ENCODE measurements at places on chromosomes 13 and 19.

GRCh38 chr19:18160971-18161635 lies 8.1 kb downstream of the PIK3R2 start:
- DNase-seq: no peak

DNA sequence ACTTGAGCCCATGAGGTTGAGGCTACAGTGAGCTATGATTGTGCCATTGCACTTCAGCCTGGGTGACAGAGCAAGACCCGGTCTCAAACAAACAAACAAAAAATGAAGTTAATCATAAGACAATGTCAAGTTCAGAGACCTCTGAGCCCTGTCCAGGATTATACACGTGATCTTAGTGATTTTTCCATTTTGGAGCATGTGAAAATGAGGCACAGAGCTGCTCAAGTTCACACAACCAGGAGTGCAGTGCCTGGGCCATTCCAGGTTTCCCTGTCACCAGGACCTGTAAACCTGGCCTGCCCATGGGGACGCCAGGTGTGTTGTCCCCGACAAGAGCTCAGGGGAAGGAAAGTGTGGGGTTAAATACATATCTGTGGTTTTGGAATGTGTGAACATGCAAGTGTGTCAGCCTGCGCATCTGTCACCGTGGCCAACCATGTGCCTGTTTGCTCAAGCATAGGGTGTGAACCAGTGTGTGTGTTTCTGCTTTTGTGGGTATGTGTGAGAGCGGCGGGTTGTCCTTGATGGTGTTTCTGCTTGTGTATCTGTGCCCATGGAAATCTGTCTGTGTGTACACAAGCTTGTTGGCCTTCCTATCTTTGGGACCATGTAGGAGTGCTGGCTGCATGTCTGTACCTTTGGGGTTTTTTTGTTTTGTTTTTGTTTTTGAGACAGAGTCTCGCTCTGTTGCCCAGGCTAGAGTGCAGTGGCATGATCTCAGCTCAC lies 1.5 kb upstream of the FXYD1 start:
- DNase-seq: no peak

- no peak for DNase-seq
Observed at GRCh38 chr19:6778386-6778785, 5.9 kb downstream of the VAV1 start.

- DNase-seq: no peak
Observed at GRCh38 chr13:37889102-37889501, 19.5 kb upstream of the TRPC4 start.

DNA sequence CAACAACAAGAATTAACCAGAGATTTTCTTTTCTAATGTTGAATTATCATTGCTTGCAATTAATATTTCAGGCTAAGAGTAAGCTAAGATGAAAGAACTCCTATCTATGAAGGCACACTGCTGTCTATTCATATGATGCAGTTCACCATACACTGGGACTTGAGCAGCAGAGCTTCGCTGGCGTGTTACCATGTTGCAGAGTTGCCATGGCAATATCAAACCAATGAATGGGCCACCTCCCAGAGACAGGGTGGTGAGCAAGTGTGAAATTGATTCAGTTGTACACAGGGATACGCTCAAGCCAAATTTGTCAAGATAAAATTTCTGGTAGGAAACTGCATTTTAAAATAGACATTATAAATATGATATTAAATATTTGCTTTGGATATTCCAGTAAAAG lies 69.3 kb upstream of the MYO16 start:
- DNase-seq: no peak

DNA sequence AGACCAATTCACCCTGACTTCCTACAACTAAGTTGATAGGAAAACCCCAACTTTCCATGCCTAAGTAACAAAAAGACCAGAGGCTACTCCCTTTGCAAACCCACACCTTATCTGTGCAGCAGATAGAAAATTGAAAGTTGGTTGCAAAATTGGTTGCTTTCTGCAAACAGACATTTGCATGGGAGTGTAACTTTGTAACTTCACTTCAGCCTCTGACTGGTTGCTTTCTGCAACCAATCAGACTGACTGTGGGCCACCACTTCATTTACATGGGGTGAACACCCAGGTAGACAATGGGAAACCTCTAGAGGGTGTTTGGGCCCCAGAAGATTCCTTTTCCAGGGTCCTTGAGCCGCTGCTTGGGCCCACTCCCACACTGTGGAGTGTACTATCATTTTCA lies 9.8 kb downstream of the TEX30 start:
- no peak for DNase-seq

DNA sequence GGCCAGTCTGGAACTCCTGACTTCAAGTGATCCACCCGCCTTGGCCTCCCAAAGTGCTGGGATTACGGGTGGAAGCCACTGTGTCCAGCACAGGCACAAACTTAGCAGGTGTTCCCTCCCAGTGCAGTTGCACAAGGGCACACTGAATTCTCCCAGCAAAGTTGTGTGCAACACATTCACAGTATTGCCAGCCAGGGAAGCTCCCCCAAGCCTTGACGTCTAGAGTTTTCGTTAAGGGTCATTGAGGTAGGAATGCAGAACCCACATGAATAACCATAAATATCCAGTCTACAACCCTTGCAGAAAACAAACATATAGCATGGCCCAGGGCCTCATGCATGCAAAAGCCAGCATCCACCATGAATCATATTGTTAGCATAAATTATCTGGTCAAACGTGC lies 3.3 kb upstream of the AURKC start:
- no peak for DNase-seq

All from renal cortex interstitium (tissue), 15 donors.